ENCODE measurements at places on chromosomes 1 and 21.

DNA sequence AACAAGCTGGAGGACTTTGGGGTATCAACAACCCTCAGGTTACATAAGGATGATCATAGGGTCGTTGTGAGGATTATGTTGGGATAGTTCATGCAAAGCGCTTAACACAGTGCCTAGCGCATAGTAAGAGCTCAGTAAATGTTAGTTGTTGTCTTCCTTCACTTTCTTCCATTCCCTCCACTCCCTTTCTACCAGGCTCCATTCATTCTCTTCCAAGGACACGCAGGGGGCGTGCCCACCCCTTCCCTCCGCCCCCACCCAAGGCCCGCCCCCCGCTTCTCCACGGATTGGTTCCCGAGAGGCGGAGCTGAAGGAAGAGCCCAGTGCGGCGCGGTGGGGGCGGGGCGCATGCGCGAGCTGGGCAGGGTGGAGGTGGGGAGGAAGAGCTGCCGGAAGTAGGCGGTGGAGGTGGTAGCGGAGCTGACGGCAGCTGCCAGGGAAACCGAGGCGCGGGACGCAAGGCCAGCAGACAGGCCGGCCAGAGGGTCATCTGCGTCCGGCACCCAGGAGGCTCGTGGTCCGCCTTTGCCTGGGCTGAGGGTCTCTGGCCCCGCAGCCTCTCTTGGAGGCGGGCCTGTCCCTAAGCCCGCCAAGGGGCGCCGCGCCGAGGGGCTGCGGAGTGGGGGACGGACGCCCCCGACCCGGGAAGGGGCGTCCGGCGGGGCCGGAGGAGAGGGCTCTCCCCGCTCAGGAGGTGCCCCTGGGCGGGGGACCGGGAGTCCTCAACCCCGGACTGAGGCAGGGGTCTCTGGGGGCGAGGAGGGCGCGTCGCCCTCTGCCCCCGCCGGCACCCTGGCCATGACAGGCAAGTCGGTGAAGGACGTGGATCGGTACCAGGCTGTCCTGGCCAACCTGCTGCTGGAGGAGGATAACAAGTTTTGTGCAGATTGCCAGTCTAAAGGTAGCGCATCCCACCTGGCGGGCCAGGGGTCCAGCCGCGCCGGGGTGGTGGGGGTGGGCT is at the start of gene SMAP2:
Gene SMAP2 (plus strand): TSS at position 405 of the 961 bp plus-strand sequence. CDS start 394 bp downstream, at position 799.
- peak; percentile 97 for DNase-seq

GRCh38 chr21:45996311-45997204 is 15.0 kb downstream of the COL6A1 start:
- DNase-seq: no peak

GRCh38 chr1:179976970-179977651 is 22.5 kb downstream of the CEP350 start:
- DNase-seq: no peak

DNA sequence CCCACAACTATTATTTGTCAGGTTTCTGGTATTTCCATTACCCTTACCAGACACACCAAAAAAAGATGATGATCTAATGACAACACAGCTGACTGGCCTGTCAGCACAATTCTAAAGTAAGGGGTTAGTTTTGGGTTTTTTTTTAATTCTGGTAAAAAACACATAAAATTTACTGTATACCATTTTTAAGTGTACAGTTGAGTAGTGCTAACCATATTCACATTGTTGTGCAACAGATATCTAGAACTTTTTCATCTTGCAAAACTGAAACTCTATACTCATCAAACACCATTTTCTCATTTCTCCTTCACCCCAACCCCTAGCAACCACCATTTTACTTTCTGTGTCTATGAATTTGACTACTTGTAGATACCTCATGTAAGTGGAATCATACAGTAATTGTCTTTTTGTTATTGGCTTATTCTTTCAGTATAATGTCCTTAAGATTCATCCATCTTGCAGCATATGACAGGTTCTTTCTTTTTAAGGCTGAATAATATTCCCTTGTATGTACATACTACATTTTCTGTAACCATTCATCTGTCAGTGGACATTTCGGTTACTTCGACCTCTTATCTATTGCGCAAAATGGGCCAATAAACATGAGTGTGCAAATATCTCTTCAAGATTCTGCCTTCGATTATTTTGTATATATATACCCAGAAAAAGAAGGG is 29.8 kb downstream of the ARNT start:
- no peak for DNase-seq

DNA sequence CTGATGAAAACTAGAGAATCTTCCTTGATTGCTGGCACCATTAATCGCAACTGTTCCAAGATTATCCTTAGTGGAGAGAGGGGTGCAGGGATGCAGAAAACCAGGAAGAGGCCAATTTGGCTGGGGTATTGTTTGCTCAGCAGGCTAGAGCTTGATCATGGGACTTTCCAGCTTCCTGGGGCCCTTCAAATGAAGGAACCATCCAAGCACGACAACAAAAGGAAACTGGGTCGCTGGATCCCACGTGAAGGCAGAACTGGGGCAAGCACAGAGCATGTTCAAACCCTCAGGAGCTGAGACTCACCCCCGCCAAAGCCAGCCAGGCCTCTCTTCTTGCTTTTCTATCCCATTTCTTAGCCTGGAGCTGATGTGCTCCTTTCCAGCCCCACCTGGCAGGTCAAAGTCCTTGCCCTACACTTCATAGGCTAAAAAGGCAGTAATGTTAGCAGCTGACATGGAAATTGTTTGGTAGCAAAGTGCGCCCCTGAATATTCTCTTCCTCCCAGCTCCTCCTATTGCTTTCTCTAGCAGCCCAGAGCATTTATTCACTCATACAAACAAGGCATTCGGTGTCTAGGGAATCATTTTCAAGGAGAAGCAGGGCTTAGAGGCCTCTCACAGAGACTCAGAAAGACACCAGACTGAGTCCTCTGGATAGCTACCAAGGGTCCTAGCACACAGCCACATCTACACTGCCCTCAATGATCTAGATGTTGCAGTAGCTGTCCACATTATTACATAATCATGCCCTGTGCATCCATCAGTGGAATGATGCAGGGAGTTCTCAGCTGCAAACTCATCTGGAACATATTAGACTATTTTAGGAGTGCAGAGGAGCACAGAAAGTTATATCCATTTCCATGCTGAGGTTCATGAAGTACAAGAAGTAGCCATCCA is 11.5 kb downstream of the KCNA2 start:
- peak; percentile 21 for DNase-seq
